Stimulated activated memory B cell treated with anti-CD40 and anti-IgM and Interleukin-4, amounts not matched to agents 10 μg/mL and 1 μg/mL and 100 μg/mL, for 72 hours (primary cell): ENCODE measurements at places on chromosomes 4 and X.

GRCh38 chr4:9989918-9990635 lies 31.2 kb downstream of the SLC2A9 start:
- H3K36me3 ChIP-seq, result peaks cover 12% of the 10 kb centered on the region
- H3K27me3 ChIP-seq, result no peaks in the 10 kb centered on the region
- H3K4me3 ChIP-seq, result no peak overlapping the region
- peaks cover 10% of the 10 kb centered on the region for H3K4me1 ChIP-seq
- no peak overlapping the region for H3K27ac ChIP-seq

DNA sequence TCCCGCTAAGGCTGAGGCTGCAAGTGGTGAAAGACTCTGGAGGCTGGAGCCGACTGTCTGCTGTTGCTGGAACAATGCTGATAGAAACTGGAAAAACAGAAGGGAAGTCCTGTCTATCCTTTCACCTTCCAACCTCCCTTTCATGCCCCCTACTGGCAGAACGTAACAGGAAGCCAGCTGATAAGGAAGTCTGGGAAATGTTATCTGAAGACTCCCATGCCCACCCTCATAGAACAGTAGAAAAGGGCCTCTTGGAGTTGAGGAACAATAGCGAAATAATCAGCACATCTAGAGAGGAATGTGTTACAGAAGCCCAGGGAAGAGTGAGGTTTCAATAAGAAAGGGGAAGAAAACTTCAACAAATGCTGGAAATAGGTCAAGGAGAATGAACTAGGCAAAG lies 117.1 kb upstream of the DKK2 start:
- H3K27ac ChIP-seq, result no peak overlapping the region
- no peaks in the 10 kb centered on the region for H3K4me1 ChIP-seq
- no peak overlapping the region for H3K4me3 ChIP-seq
- ATAC-seq, result no peak
- no peaks in the 10 kb centered on the region for H3K36me3 ChIP-seq

DNA sequence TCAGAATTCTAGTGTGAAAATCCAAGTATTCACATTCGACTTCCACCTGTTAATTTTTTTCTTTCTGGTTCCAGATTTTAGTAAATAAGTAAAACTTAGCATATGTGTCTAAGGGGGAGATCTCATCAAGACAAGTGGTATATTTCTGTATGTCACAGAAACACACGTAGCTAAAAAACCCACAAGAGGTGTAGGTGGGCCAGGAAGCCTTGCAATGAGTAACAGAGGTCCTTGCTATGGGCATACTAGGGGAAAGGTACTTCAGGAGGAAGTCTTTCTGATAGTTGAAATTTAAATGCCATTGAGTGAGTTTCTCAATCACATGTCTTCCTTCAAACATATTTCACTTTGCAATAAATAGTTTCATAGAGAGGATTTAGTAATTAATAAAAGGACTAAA lies 315.8 kb downstream of the MID1IP1 start:
- H3K27ac ChIP-seq, result no peak overlapping the region
- H3K4me1 ChIP-seq, result no peaks in the 10 kb centered on the region
- H3K27me3 ChIP-seq, result no peaks in the 10 kb centered on the region

GRCh38 chr4:73309211-73309610 lies 50.6 kb upstream of the ANKRD17 start:
- H3K4me1 ChIP-seq, result no peaks in the 10 kb centered on the region
- no peak overlapping the region for H3K4me3 ChIP-seq
- ATAC-seq, result no peak
- no peak overlapping the region for H3K27ac ChIP-seq

DNA sequence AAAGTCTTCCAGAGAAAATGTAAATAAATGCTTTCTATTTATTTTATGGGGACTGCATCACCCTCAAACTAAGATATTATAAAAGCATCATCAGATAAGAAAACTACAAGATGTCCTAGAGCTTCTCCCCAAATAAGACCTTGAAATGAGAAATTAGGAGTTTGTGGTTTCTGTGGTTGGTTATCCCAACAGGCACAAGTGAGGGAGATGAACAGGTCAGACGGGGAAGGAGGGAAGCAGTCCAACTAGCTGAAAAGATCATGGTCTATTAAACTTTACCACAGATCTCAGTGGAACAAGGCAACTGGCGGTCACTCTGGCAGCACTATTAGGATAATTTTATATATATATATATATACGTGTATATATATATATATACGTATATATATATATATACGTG lies 319.3 kb upstream of the GRID2 start:
- no peak overlapping the region for H3K4me3 ChIP-seq
- H3K27me3 ChIP-seq, result no peaks in the 10 kb centered on the region
- H3K4me1 ChIP-seq, result no peaks in the 10 kb centered on the region
- no peaks in the 10 kb centered on the region for H3K36me3 ChIP-seq
- no peak overlapping the region for H3K27ac ChIP-seq

GRCh38 chr4:164949448-164950143 lies 27.9 kb downstream of the TRIM61 start:
- no peak overlapping the region for H3K27ac ChIP-seq
- no peaks in the 10 kb centered on the region for H3K36me3 ChIP-seq
- H3K4me1 ChIP-seq, result no peaks in the 10 kb centered on the region
- H3K4me3 ChIP-seq, result no peak overlapping the region
- no peak for ATAC-seq
- H3K27me3 ChIP-seq, result peaks cover 45% of the 10 kb centered on the region

GRCh38 chr4:93764639-93765246 lies 63.8 kb upstream of the ATOH1 start:
- no peaks in the 10 kb centered on the region for H3K4me1 ChIP-seq
- H3K27ac ChIP-seq, result no peak overlapping the region
- H3K27me3 ChIP-seq, result no peaks in the 10 kb centered on the region
- no peaks in the 10 kb centered on the region for H3K36me3 ChIP-seq

GRCh38 chr4:42488114-42488513 lies 90.8 kb downstream of the SHISA3 start:
- ATAC-seq, result peak; percentile 87
- H3K4me1 ChIP-seq, result peaks cover 31% of the 10 kb centered on the region
- H3K36me3 ChIP-seq, result peaks cover 51% of the 10 kb centered on the region
- H3K27ac ChIP-seq, result peak overlapping the region; percentile 79
- H3K4me3 ChIP-seq, result no peak overlapping the region

GRCh38 chrX:1546691-1547251 lies 9.8 kb upstream of the P2RY8 start:
- H3K27me3 ChIP-seq, result no peaks in the 10 kb centered on the region
- H3K4me3 ChIP-seq, result peak overlapping the region; percentile 62
- ATAC-seq, result no peak
- H3K4me1 ChIP-seq, result peaks cover 45% of the 10 kb centered on the region
- H3K36me3 ChIP-seq, result peaks cover 10% of the 10 kb centered on the region
- H3K27ac ChIP-seq, result peak overlapping the region; percentile 86

DNA sequence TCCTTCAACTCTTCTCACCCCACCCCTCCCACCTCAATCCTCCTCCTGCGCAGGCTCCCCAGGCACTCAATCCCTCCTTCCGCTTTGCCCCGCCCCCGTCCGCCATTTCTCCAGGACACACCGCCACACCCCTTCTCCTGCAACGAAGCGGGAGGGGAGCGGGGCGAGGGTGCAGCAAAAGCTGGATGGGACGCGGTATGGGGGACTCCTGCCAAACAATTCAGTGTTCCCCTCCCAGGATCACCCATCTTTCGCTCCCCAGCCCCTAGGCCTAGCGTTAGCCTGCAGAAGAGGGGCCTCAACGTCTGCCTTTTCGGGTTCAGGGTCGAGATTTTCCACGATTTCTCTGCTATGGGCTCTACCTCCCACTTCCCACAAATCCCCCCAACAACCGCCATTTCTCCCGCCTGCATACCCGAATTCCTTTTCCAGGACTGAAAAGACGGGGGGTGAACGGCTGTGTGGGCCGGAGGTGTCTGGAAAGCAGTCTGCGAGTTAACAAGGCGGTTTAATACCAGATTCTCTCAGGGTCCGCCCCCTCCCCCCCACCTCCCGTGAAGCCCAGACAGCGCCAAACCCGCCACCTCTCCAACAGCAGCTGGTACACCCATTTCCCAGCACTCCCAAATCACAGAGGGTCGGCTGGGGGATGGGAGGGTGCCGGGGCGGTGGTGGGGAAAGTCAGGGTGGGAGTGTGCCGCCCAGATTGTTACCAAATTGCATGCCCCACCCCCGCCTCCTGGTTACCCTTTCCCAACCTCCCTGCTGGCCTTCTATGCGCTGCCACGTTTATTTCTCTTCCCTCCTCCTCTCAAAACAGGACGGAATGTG lies 774 bp downstream of the ARMCX2 start:
- peak overlapping the region; percentile 87 for H3K4me3 ChIP-seq
- peaks cover 12% of the 10 kb centered on the region for H3K27me3 ChIP-seq
- ATAC-seq, result peak; percentile 67
- H3K27ac ChIP-seq, result peak overlapping the region; percentile 72
- no peaks in the 10 kb centered on the region for H3K36me3 ChIP-seq

- ATAC-seq, result no peak
- no peaks in the 10 kb centered on the region for H3K36me3 ChIP-seq
- peaks cover 42% of the 10 kb centered on the region for H3K27me3 ChIP-seq
- H3K4me3 ChIP-seq, result no peak overlapping the region
- H3K27ac ChIP-seq, result no peak overlapping the region
Observed at GRCh38 chr4:140090215-140090731, 63.7 kb downstream of the MAML3 start.

DNA sequence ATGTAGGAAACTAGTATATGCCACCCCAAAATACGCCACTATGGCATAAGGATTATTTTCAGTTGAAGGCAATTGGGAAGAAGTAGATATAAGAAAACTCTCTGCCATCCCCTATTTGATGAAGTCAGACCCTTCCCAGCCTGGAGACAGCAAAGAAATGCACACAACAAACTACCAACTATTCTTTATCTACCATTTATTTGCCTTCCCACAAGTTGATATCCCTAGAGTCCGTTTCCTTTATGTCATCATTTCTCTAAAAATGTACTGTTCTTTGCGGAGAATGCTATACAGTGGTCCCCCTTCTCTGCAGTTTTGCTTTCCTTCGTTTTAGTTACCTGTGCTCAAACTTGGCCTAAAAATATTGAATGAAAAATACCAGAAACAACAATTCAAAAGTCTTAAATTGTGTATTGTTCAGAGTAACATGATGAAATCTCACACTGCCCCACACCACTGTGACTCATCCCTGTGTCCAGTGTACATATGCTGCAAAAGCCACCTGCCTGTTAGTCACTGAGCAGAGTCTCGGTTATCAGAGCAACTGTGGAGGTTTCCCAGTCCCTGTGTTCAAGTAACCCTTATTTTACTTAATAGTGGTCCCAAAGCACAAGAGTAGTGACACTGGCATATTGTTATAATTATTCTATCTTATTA lies 152.3 kb downstream of the WDFY3 start:
- ATAC-seq, result no peak
- no peaks in the 10 kb centered on the region for H3K36me3 ChIP-seq
- no peaks in the 10 kb centered on the region for H3K27me3 ChIP-seq

- no peaks in the 10 kb centered on the region for H3K27me3 ChIP-seq
- H3K27ac ChIP-seq, result no peak overlapping the region
- H3K36me3 ChIP-seq, result no peaks in the 10 kb centered on the region
- no peaks in the 10 kb centered on the region for H3K4me1 ChIP-seq
Observed at GRCh38 chrX:11196476-11196875, 85.3 kb downstream of the HCCS start.

DNA sequence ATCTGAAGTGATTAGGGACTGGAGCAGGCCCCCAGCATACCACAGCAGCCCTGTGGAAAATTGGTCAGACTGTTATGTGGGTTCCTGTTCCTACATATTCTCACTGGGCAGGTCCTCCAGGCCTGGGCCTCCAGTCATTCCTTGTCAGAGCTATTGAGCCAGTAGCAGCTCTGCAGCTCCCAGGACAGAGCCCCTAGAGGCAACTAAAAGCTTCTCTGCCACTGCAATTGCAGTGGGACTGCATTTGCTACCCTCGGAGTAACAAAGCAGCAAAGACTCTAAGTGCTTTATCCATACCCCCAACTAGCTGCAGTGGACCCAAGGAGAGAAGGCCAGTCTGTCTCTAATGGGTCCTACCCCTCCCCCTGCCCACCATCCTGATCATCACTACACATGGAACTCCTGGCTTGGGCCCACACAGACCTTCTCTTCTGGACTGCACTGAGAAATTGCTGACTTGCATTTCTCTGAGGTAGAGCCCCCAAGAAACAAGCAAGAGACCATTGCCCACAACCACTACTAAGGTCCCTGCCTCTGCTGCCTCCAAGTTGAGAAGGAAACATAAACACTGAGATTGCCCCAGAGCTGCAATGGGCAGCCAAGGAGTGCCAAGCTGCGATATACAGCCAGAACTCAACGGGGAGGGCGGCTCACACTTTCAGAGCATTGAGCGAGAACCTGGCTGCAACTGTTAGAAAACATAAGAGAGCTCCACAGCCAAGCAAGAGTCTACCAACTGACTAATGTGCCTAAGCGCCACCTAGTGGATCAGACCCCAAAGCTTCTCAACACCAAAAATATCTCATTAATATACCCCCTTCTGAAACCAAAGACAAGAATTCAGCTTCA lies 738.7 kb upstream of the NDST4 start:
- no peaks in the 10 kb centered on the region for H3K27me3 ChIP-seq
- no peaks in the 10 kb centered on the region for H3K4me1 ChIP-seq
- ATAC-seq, result no peak
- no peak overlapping the region for H3K27ac ChIP-seq

DNA sequence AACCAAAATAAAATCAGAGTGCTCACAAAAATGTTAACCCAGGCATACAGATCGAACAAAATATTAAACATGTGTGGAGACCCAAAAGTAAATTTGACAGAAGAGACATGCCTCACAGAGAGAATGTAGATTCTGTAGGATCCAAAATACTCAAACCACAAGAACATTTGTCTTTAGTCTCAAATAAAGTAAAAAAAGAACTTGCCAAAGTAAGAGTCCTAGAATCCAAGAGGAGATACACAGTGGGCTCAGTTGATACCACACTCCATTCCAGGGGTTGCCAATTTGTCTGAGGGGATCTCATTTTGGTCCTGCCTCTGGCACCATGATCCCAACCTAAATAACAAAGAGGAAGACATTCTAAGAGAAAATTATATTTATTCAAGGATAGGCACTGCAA lies 316.4 kb downstream of the GALNTL6 start:
- no peaks in the 10 kb centered on the region for H3K27me3 ChIP-seq
- H3K36me3 ChIP-seq, result no peaks in the 10 kb centered on the region
- ATAC-seq, result no peak
- no peak overlapping the region for H3K4me3 ChIP-seq
- H3K4me1 ChIP-seq, result peaks cover 14% of the 10 kb centered on the region
- no peak overlapping the region for H3K27ac ChIP-seq

GRCh38 chr4:76116821-76117220 lies 31.4 kb downstream of the NUP54 start:
- H3K4me3 ChIP-seq, result no peak overlapping the region
- no peak overlapping the region for H3K27ac ChIP-seq
- no peaks in the 10 kb centered on the region for H3K4me1 ChIP-seq
- no peaks in the 10 kb centered on the region for H3K27me3 ChIP-seq
- ATAC-seq, result no peak
- peaks cover 66% of the 10 kb centered on the region for H3K36me3 ChIP-seq

GRCh38 chrX:95841863-95842262 lies 842.8 kb upstream of the DIAPH2 start:
- no peaks in the 10 kb centered on the region for H3K36me3 ChIP-seq
- no peaks in the 10 kb centered on the region for H3K4me1 ChIP-seq
- ATAC-seq, result no peak
- H3K27me3 ChIP-seq, result no peaks in the 10 kb centered on the region
- no peak overlapping the region for H3K27ac ChIP-seq
